ENCODE measurements at places on chromosomes 4 and X. TPM values are rescaled to one million over a fixed set of nuclear protein-coding genes. Genes with fewer than 3 reads are reported as not detected.

DNA sequence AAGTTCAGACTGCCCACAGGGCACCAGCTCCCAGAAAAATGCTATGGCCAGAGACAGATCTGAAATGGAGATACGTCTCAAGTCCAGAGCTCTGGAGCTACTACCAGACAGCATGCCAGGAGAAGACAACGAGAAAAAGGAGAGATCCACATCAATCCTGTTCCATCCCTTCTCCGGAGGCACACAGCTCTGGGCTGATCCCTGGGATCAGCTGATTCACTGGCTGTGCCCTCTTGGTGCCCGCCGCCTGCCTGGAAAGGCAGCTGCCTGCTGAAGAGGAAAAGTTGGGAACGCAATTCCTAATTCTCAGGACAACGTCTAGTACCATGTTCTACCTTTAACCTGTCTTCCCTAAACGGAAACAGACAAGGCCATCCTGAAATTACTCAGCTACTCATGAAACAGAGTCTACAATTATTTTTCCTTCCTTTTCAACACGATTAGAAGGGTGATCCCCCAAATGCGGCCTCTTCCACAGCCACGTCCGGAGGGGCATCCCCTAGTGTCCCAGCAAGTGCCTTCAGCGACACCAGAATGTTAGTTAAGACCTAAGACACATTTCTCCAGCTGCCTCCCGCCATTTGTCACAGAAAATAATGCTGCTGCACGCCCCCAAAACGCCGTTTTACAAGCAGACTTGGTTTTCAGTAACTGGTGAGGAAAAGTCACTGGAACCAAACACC is 2.4 kb downstream of the ZFYVE28 start:
- no peak overlapping the region for H3K27ac ChIP-seq
- peaks cover 40% of the 10 kb centered on the region for H3K4me1 ChIP-seq
- peaks cover 28% of the 10 kb centered on the region for H3K27me3 ChIP-seq

- no peak for DNase-seq
- no peaks in the 10 kb centered on the region for H3K36me3 ChIP-seq
- H3K27ac ChIP-seq, result peak overlapping the region; percentile 66
- no peak overlapping the region for H3K4me3 ChIP-seq
Observed at GRCh38 chr4:150173432-150173861, 95.2 kb downstream of the DCLK2 start.

DNA sequence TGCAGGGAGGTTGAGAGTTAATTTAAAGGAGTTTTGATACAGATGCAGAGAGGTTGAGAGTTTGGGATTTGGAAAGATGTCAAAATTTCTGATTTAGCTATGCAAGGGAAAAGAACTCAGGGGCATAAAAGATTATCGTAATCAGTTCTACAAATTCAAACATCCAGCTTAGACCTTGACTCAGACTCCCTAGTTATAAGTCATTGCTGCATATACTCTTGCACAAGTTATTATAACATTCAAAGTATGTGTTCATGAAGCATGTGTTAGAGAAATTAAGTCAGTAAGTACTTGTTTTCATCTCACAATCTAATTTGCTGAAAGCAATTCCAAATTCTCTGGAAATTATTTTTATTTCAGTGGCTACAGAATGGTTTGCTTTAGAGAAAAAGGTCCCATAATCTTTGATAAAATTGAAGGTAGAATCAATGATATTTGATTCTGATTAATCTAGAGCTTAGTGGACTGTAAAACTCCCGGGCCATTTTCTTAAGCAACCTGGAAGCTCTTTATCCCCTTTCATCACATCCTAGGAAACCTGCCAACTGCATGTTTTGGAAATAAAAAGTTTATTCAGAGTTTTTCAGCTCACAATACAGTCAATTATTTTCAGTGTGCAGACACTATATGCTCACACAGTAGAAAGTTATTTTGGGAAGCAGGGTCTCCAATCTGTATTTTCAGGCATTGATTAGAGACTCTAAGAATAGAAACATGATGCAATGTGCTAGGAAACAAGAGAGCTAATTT is 132.9 kb upstream of the SPANXC start:
- no peaks in the 10 kb centered on the region for H3K36me3 ChIP-seq
- H3K4me1 ChIP-seq, result no peaks in the 10 kb centered on the region
- DNase-seq, result no peak
- H3K27me3 ChIP-seq, result peaks cover 5% of the 10 kb centered on the region

GRCh38 chr4:156169011-156169410 is 215.3 kb upstream of the CTSO start:
- H3K4me1 ChIP-seq, result peaks cover 22% of the 10 kb centered on the region
- DNase-seq, result no peak
- no peak overlapping the region for H3K4me3 ChIP-seq
- no peaks in the 10 kb centered on the region for H3K27me3 ChIP-seq
- peak overlapping the region; percentile 82 for H3K27ac ChIP-seq

DNA sequence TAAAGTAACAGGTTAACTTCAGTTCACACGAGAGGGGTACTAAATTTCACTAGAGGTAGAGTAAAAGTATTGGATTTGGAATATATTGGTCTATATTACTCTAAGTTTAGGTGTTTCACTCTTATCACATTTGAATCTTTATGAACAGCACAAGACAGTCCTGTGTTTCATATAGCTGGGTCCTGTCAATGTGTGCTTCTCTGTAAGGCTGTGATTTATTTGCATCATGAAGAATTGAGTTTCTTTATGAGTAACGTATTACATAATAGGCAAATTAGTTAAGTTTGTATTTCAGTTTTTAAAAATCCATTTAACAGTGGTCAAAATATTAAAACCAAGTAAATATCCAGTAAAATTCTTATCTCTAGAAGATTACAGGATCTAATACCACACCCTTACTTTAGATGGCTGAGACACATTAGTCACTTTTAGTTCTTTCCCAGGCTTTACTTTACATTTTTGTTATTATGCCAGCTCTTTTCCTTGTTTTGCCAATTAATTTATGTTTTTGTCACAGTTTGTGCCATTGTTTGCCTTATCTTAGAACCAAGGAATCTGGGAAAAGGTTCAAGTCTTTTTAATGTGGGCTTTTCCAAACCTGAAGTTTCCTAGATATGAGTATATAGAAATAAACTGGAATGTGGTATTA is 32.1 kb downstream of the NUDT6 start:
- DNase-seq, result no peak
- no peaks in the 10 kb centered on the region for H3K27me3 ChIP-seq
- peaks cover 24% of the 10 kb centered on the region for H3K4me1 ChIP-seq
- peak overlapping the region; percentile 9 for H3K27ac ChIP-seq

DNA sequence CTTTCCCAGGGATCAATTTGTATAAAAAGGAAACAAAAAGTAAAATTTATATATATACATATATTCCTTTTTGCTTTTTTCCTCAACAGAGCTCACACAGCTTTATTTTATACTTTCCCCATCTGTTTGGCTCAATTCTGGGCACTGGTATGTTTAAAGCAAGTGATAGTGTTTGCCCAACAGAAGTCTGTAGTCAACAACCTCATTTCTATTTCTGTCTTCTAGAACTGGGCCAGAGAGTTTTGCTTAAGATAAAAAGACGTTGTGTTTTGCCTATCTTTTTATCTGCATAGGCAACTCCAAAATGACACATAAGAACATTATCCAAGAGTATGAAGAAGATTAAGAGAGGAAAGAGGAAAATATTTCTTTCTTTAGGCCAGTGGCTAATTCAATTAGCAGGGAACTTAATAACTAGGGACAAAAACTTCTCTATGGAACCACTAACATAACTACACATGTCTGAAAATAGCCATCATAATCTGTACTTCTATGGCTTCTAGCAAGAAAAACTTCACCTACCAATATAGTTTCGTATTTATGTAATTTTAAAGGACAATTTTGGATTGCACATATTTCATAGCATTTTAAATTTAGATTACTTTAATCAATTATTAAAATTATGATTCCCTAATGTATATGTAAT is 1300.5 kb downstream of the ARAP2 start:
- H3K27me3 ChIP-seq, result peaks cover 12% of the 10 kb centered on the region
- H3K36me3 ChIP-seq, result no peaks in the 10 kb centered on the region
- H3K4me3 ChIP-seq, result no peak overlapping the region
- H3K4me1 ChIP-seq, result no peaks in the 10 kb centered on the region
- DNase-seq, result no peak

GRCh38 chr4:104010722-104011121 is 290.9 kb upstream of the TACR3 start:
- H3K27me3 ChIP-seq, result peaks cover 4% of the 10 kb centered on the region
- H3K27ac ChIP-seq, result no peak overlapping the region
- no peaks in the 10 kb centered on the region for H3K4me1 ChIP-seq
- no peak overlapping the region for H3K4me3 ChIP-seq
- no peaks in the 10 kb centered on the region for H3K36me3 ChIP-seq

- no peaks in the 10 kb centered on the region for H3K27me3 ChIP-seq
- no peaks in the 10 kb centered on the region for H3K36me3 ChIP-seq
- DNase-seq, result no peak
Observed at GRCh38 chr4:66572949-66573348, 902.7 kb upstream of the EPHA5 start.

- H3K36me3 ChIP-seq, result no peaks in the 10 kb centered on the region
- H3K27me3 ChIP-seq, result peaks cover 15% of the 10 kb centered on the region
- H3K4me3 ChIP-seq, result no peak overlapping the region
- no peaks in the 10 kb centered on the region for H3K4me1 ChIP-seq
- DNase-seq, result no peak
- H3K27ac ChIP-seq, result no peak overlapping the region
Observed at GRCh38 chr4:68288393-68288740, 42.9 kb upstream of the TMPRSS11B start.

DNA sequence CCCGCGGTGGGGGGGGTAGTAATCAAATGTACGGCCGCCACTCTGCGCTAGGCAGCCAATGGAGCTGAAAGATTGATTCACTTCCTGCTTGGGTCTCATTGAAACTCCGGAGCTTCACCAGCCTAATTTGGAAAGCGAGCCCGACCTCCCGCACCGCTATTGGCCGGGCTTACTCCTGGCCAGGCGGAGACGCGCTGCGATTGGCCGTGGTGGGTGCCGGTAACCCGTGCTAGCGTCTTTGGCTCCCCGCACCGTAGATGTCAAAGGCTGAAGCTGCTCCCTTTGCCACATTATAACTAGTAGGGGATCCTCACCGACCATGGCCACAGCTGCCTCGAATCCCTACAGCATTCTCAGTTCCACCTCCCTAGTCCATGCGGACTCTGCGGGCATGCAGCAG is at the start of gene POU3F4:
Gene POU3F4 (plus strand): TSS at position 285 of the 400 bp plus-strand sequence. CDS start 35 bp downstream, at position 320.
- no peaks in the 10 kb centered on the region for H3K36me3 ChIP-seq
- DNase-seq, result no peak
- no peak within 1 kb of the TSS for H3K27ac ChIP-seq
- peaks cover 51% of the 10 kb centered on the region for H3K27me3 ChIP-seq

GRCh38 chrX:149510386-149510785 is 5.3 kb upstream of the IDS start:
- H3K27me3 ChIP-seq, result peaks cover 2% of the 10 kb centered on the region
- no peak overlapping the region for H3K27ac ChIP-seq
- H3K36me3 ChIP-seq, result no peaks in the 10 kb centered on the region
- DNase-seq, result no peak
- peaks cover 5% of the 10 kb centered on the region for H3K4me1 ChIP-seq

DNA sequence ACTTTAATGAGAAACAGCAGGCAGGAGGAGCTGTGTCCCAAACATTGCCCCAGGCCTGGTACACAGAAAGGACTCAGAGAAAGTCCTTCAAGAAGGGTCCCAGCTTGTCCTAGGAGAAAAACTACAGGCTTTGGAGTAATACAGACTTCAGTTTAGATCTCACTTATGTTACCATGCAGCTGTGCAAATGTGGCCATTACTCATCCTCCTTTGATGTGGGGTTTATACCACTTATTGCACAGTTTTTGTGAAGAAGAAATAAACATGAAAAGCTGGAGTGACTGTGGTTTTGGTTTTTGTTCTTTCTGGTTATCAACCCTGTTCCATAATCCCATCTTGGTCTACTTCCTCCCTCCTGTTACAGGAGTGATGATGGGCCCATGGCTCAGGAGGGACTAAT is 8.1 kb upstream of the CYTL1 start:
- no peak overlapping the region for H3K27ac ChIP-seq
- no peak for DNase-seq
- H3K4me3 ChIP-seq, result no peak overlapping the region
- peaks cover 6% of the 10 kb centered on the region for H3K4me1 ChIP-seq

GRCh38 chr4:139301821-139302611 is at the start of gene NDUFC1:
NDUFC1 (minus strand) TSS chr4:139302477; CDS start chr4:139295798, 6,679 bp downstream.
- H3K36me3 ChIP-seq, result peaks cover 7% of the 10 kb centered on the region
- DNase-seq, result no peak
- H3K4me3 ChIP-seq, result peak within 1 kb of the TSS; percentile 99
- H3K4me1 ChIP-seq, result peaks cover 46% of the 10 kb centered on the region

GRCh38 chrX:49844611-49845010 is 15.5 kb downstream of the PAGE4 start:
- peaks cover 3% of the 10 kb centered on the region for H3K27me3 ChIP-seq
- no peak overlapping the region for H3K4me3 ChIP-seq
- DNase-seq, result no peak
- H3K27ac ChIP-seq, result no peak overlapping the region
- H3K4me1 ChIP-seq, result no peaks in the 10 kb centered on the region

GRCh38 chr4:138788857-138789256 is 226.7 kb upstream of the NOCT start:
- H3K36me3 ChIP-seq, result no peaks in the 10 kb centered on the region
- no peaks in the 10 kb centered on the region for H3K27me3 ChIP-seq
- DNase-seq, result no peak
- no peak overlapping the region for H3K27ac ChIP-seq
- no peak overlapping the region for H3K4me3 ChIP-seq
- no peaks in the 10 kb centered on the region for H3K4me1 ChIP-seq

GRCh38 chrX:28584025-28584424 is 3.2 kb upstream of the IL1RAPL1 start:
- no peaks in the 10 kb centered on the region for H3K36me3 ChIP-seq
- H3K4me1 ChIP-seq, result no peaks in the 10 kb centered on the region
- peaks cover 14% of the 10 kb centered on the region for H3K27me3 ChIP-seq
- no peak for DNase-seq
- no peak overlapping the region for H3K4me3 ChIP-seq
- no peak overlapping the region for H3K27ac ChIP-seq

The MCUB gene
- total RNA-seq, result 9.5 TPM

The LUZP4 gene
- not detected for total RNA-seq

The LRAT gene
- not detected for total RNA-seq

The FATE1 gene
- total RNA-seq, result not detected

The SSX2 gene
- total RNA-seq, result not detected

The CT55 gene
- not detected for total RNA-seq

The WDFY3 gene
- total RNA-seq, result 80.1 TPM

The VSIG1 gene
- total RNA-seq, result not detected
